ENCODE measurements at places on chromosomes 12 and 14.

GRCh38 chr12:18549598-18549997 is 188.2 kb downstream of the PLCZ1 start:
- no peak for DNase-seq

- DNase-seq = no peak
These were observed 470.8 kb upstream of the LMO3 start for GRCh38 chr12:17076811-17077210.

DNA sequence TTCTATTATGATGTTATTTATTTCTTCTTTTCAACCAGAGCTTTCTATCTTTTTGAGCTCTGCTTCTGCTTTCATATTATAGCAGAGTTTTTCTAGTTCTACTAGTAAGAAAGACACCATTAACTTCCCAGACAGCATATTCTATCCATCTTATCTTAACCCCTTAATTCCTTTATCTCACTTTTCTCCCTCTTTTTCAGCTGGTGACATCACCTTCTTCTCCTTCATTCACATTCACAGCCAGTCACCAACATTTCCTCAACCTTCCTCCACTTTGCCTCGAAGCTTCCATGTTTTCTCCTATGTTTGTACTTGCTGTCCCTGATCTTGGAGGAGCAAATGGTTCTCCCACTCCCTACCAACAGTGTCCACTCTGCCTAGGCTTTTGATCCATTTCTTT is 3.5 kb upstream of the CSRP2 start:
- no peak for DNase-seq

- DNase-seq = no peak
These were observed 4.5 kb downstream of the RAB5B start for GRCh38 chr12:55978393-55978792.

- no peak for DNase-seq
These were observed 8.6 kb downstream of the INF2 start for GRCh38 chr14:104697892-104698583.

GRCh38 chr14:93959239-93960107 is 16.9 kb downstream of the ASB2 start:
- DNase-seq = peak; percentile 100

DNA sequence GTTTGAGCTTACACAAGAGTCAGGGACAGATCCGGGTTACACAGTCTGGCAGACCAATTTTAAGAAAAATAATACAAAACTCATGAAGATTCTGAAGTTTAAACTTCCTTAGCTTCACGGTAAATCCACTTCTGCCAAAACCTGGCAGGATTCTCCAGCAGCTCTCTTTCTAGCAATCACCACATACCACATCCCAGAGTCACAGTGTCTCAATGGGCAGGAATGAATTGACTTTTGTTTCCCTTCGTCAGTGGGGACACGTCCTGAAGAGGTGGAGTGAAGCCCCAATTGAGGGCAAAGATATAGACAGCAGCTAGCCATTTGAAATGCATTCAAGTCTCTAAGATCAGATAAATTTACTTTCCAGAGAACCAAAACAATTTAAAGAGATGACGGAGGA is 117.1 kb upstream of the ARHGAP5 start:
- DNase-seq = no peak

DNA sequence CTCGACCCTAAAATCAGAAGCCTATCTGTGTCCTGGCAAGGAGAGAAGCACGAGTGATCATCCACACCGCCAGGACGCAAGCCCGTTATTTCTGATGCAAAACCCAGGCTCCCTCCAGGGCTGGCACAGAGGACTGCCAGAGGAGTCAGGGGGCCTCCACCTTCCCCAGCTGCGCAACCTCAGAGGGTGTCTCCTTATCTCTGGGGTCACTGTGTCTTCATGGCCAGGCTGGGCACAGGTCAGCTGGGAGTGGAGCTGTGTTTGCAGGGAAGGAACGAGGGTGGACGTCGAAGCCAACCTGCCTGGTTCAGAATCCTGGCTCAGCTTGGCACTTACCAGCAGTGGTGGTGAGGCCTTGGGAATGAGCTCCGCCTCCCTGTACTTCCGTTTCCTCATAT is 12.0 kb upstream of the SERPINA3 start:
- no peak for DNase-seq

GRCh38 chr12:75271576-75271975 is 58.5 kb downstream of the CAPS2 start:
- DNase-seq = no peak

DNA sequence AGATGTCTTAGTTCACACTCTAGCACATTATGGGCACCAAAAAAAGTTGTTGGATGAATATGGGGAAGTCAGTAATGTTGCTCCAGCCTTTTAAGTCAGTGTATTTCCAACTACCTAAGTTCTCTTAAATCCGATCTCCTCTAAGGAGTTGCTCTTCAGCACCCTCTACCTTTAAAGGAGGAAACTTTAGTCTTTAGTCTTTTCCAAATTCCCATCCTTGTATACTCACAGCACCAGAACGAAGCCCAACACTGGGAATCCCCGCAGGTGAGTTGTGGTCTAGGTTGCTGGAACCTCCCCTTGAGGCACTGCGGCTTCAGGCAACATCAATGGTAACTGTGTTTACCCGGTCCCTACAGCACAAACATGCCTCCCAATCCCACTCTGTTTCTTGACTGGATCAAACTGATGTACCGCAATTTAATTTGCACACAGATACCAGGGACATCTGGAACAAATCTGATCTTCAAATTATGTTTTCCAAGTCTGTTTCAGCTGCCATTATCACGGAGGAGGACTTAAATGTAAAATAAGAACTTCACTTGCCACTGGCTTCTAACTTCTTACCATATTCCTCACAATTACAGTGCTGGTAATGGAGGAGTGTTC is 179.0 kb downstream of the FOXN3 start:
- DNase-seq = no peak

DNA sequence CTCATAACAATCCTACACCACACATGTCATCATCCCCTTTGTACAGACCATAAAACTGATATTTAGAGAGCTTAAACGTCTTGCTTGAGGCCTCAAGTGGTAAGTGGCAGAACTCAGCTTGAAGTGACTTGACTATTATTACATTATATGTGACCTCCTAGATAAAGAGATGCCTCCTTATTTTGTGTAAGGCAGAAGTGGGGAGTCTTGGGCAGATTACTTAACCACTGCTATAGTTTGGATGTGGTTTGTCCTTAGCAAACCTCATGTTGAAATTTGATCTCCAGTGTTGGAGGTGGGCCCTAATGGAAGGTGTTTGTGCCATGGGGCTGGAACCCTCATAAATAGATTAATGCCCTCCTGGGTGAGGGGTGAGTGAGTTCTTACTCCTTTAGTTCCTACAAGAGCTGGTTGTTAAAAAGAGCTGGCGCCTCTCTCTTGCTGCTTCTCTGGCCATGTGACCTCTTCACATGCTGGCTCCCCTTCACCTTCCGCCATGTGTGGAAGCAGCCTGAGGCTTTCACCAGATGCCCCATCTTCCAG is 37.4 kb downstream of the RCOR1 start:
- DNase-seq = no peak

DNA sequence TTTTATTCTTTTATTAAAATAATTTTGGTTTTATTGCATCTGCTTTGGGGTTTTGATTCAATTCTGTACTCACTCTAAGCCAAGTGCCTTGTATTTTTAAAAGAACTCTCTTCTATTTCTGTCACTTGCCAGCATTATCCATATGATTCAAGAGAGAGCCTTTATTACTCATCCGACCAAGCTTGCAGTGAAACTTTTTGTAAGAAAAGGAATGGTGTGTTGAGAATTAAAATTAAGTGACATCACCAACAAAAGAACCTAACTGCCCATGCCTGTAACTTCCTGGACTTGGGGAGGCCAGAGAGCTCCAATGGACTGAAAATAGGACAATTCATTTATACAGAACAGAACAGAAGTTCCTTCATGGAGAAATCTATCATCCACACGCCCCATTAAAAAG is 52.1 kb downstream of the GALNT4 start:
- DNase-seq = peak; percentile 67

DNA sequence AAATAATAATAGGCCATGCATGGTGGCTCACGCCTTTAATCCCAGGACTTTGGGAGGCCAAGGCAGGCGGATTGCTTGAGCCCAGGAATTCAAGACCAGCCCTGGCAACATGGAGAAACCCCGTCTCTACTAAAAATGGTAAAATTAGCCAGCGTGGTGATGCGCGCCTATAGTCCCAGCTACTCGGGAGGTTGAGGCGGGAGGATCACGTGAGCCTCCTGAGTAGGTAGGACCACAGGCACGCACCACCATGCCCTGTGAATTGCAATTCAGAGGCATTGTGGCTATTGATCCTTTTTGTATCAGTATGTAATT is 2.3 kb downstream of the ARHGDIB start:
- DNase-seq = no peak

DNA sequence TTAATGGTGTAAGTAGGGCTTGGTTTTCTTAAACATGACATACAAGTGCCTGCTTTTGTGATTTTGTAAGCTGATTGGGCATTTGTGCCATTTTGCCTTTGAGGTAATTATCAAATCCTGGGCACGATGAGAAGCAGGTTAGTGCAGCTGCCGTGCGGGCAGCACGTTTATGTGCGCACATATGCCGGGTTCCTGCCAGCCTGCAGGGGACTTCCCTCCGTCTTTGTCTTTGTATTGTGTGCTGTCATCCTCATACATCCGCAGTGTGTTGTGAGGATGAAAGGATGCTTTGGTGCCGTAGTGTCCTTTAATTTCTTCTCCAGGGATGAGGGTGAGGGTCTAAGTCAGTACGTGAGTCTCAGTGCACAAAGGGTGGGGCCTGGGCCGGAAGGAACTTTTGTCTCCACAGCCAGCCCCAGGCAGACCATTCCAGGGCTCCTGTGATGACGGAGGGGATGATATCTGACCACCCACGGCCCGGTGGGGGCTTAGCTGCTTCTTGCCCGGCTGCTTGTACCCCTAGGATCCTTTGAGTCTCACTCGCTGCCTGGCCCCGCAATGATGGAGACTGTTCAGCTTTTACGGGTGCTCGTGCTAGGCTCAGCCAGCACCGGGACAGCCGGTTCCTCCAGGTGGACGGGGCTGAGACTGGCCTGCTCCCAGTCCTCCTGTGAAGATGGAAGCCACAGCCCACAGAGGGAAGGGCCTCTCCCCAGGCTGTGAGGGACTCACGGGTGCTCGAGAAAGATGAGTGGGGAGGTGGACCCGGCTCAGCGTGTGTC is 54.6 kb downstream of the ADGRD1 start:
- no peak for DNase-seq

DNA sequence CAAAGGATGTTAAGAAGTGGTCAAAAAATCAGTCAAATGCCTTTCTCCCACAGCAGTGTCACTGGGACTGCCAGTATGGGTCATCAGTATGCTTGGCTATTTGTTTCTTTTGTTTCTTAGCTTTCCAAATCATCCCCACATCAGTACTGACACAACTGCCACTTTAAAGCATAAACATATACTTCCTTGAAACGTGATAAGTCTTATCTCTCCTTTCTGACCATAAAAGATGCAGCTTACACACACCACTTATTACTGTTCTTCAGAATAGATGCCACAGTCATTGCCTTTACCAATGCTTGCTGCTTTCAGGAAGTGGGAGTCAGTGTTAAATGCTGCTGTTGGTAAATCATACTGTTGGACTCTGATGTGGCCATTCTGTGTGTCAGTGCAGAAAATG is 18.6 kb upstream of the GARIN2 start:
- DNase-seq = no peak

DNA sequence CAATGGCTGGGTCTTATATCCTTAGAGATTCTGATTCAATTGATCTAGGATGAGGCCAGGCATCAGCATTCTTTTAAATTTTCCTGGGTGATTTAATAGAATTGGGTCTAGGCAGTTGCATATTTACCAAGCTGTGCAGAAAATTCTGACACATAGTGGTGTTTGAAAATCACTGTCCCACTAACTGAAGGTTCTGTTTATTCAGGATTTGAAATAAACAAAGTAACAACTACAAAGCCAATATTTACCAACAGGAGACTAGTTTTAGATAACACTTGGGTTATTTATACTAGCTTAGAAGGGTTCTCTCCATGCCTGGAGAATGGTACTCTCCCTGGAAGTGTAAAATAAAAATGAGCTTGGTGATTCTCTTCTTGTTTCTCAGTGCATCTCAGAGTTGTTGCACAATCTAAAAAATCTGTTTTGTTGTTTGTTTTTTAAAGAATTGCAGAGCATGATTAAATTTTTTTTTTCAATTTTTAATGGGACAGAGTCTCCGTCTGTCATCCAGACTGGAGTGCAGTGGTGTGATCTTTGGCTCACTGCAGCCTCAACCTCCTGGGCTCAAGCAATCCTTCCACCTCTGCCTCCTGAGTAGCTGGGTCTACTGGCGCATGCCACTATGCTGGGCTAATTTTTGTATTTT is 16.9 kb downstream of the BEST3 start:
- DNase-seq = no peak

GRCh38 chr12:49540229-49541139 is 1.7 kb downstream of the KCNH3 start:
- DNase-seq = peak; percentile 81

DNA sequence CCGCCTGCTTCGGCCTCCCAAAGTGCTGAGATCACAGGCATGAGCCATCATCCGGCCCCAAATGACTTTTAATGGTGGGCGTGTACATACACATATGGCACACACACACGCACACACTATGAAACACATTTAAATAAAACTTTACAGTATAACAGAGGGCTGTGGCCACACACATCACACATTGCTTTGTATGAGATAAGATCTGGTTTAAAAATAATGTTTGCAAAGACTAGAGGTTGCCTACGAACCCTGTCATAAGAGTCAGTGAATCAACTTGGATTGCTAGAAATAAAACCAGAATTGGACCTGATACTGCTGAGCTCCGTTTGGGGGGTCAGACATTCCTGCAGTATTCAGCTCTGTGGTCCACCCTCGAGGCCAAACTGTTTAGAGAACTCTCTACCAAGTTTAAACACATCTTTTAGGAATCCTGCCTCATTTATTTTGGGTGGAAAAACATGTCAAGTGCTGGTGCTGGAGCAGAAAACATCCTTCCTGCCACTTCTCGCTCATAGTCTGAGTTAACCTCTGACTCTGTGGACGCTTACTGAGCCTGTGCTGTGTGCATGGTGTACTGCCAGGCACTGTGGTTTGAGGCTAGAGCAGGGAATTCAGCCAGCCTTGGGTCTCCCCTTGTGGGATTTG is 47.8 kb upstream of the EML1 start:
- DNase-seq = peak; percentile 54

DNA sequence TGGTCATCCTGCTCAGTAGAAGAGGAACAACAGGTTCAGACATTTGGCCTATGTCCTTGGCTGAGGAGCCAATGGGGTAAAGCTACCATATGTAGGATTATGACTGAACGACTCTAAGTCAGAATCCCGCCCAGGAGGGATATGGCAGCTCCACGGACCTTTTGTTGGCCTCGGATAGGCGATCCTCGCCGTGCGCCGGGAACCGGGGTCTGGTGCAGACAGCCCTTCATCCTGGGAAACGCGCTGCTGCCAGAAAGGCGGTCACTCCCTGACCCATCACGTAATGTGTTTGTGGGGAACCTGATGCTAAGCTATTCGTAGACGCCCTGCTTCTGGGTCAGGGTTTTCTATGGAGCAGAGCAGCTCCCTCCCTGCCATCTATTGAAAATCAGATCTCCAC is 178.9 kb upstream of the ALG10B start:
- no peak for DNase-seq

DNA sequence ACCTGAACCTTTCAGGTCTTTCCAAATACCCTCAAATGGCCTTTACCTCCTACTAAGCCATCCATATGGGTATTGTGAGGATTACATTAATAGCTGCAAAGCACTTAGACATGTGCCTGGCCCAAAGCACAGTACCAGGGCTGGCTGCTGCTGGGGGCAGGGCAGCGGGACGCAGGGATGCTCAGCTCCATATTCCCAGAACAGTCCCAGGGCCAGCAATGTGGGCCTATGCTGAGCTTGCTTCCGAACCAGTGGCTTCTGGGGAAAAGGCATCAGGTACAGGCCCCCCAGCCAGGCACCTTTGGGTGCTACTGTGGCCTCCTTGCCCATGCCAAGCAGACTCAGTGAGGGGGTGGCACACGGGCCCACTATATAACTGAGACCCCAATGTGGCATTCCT is 10.4 kb downstream of the ACTN1 start:
- DNase-seq = no peak
